Stimulated activated CD8-positive, alpha-beta memory T cell treated with anti-CD3 and anti-CD28 coated beads, Interleukin-4, amount 100 ng/mL, for 1 hour (primary cell): ENCODE measurements at places on chromosomes 5 and 9.

DNA sequence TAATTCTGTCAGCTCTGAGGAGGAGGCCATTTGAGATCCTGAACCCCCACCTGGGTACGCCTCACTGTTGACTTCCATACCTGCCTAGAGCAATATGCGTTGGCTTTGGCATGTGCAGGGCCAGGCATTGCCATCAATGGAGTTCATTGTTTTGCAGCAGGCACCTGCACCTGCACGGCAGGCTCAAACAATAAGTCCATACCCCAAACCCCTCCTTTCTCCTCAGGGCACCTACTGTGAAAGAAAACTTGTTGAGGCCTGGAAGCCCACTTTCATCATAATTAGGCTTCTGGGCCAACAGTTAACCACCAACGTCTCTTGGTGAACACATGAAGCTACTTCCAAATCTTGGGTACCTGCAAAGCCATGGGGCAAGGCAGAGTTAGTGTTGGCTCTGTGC lies 238.7 kb downstream of the NFIB start:
- DNase-seq: no peak

DNA sequence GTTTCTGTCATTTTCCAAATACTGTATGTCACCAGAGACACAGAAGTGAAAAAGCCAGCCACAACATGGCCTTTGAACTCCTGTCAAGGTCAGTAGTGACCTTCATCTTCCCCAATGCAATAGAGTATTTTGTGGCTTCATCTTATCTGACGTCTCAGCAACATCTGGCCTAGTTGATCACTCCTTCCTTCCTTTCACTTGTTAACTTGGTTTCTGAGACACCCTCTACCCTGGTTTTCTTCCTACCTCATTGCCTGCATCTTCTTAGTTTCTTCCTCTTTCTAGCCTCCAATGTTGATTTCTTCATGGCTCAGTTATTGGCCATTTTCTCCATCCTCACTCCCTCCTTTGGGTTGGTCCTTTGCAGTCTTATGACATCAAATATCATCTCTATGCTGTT lies 36.3 kb downstream of the GLIS3 start:
- no peak for DNase-seq

GRCh38 chr9:123400926-123401503 lies 45.0 kb downstream of the CRB2 start:
- no peak for DNase-seq

DNA sequence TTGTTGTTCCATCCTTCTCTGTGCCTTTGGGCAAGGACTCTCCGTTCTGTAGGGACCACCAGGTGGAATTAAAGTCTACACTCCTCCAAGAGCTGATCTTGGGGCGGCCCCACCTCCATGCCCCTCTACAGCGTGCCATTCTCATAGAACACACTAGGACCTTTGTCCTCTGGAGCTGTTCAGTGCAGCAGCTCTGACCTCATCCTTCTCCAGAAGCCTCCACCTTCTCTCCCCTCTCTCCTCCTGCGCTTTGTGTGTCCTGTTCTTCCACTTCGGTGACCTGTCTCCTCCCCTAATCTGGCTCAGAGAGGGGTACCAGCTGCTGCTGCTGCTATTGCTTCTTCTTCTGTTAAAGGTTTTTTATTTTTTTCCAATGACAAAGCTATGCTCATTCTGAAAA lies 1.8 kb upstream of the MACROH2A1 start:
- DNase-seq: no peak

GRCh38 chr5:91293131-91293530 lies 90.0 kb downstream of the ARRDC3 start:
- DNase-seq: no peak

- DNase-seq: no peak
These were observed 88.9 kb upstream of the TBCA start for GRCh38 chr5:77864997-77865396.
